GM12878 (cell line): ENCODE measurements at places on chromosomes 2 and 18.

- no peak for DNase-seq
Observed at GRCh38 chr2:45264227-45265225, 255.3 kb upstream of the SIX2 start.

DNA sequence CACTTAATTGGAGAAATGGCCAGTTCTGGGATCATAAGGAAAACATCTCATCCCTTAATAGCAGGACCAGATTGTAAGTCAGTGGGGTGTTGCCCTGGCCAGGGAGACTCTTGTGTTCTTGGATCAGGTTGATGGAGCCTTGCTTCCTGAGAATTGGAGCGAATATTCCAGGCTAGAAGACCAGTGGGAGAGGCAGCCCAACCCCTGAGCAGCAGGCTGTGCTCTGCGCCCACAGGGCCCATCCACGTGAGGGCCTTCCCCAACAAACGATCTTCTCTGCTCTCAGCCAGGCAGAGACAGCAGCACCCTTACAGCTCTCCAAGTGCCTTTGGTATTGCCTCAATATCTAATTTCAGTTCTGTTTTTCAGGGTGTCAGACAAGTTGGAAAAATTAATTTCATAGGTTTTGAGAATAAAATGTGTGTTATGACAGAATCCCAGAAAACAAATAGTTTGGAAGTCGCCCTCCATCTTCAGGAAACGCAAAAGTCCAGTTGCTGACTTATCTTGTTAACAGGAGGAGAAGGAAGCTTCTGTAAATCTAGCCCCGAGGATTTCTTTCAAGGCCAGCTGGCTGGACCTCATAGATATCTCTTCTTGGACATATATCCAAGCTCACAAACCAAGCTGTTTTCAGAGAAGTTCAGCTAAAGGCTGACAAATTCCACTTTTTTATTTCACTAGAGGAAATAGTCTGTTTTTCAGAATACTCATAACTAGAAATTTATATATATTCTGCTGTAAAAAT, 105.5 kb downstream of the COPS8 start:
- no peak for DNase-seq

GRCh38 chr18:12293831-12294230, 14.2 kb upstream of the TUBB6 start:
- no peak for DNase-seq

DNA sequence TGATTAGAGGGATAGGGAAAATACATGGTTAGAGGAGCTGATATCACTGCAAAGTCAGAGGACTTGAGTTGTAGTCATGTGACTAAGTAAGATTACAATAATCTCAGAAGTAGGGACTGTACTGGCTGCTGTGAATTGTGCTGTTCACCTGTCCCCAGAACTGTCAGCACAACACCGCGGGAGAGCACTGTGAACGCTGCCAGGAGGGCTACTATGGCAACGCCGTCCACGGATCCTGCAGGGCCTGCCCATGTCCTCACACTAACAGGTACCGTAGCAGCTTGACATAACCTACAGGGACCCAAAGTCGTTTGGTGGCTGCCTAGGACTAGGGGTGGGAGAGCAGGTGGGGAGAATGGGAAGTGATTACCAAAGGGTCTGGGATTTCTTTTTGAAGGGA, 132.8 kb upstream of the TTC39C start:
- no peak for DNase-seq

GRCh38 chr2:46181789-46182530, 115.2 kb upstream of the EPAS1 start:
- no peak for DNase-seq

GRCh38 chr18:42004653-42005052, 49.6 kb downstream of the PIK3C3 start:
- DNase-seq = no peak

DNA sequence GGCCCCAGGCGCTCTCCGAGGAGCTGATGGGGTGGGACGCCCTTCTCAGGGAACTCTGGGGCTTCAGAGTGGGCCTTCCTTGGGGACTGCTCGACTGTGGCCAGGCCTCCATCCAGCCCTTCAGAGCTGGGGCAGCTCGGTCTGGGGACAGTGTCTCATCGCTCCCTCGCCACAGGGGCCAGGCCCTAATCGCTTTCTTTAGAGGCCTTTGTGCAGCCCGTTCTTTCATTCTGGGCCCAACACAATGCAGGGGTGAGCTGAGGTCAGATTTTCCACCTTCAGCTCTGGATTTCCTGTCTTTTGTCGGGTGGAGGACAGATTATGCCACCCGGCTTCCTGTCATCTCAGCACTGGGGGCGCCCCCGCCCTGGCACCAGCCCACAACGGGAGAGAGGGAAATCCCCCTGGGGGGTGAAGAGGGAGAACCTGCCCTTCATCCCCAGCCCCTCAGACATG, 25.2 kb downstream of the MYCN start:
- DNase-seq = no peak

DNA sequence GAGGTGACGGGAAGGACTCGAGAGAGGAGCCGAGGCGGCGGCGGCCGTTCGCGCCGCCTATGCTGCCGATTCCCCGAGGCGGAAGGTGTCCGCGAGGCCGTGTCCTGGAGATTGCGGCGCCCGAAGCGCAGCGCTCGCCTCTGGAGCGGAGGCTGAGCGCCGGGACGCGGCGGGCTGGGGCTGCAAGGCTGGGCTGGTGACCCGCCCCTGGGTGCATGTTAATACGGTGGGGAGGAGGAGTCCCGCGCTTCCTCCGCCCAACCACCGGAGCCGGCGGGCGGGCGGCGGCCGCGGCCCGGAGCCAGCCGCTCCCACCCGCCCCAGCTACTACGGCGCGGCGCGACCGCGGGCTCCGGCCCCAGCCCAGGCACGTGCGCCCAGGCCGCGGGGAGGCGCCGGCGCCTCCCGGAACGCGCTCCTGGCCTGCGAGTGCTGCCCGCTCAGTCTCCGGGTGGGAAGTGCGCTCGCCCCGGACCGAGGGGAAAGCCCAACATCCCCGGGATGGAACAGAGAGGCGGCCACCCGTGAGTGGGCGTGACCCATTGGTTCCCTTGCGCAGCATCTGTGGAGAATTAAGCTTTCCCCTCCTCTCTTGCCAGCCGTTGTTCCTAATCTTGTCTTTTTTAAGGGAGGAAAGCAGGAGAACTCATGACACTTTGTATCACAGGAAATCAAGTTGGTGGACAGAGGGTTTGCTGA, at the start of gene DLGAP1:
DLGAP1 (minus strand) TSS at position 195 of the 699 bp plus-strand sequence.
- no peak for DNase-seq

- DNase-seq = no peak
Observed at GRCh38 chr2:196594158-196594557, 45.4 kb upstream of the CCDC150 start.

DNA sequence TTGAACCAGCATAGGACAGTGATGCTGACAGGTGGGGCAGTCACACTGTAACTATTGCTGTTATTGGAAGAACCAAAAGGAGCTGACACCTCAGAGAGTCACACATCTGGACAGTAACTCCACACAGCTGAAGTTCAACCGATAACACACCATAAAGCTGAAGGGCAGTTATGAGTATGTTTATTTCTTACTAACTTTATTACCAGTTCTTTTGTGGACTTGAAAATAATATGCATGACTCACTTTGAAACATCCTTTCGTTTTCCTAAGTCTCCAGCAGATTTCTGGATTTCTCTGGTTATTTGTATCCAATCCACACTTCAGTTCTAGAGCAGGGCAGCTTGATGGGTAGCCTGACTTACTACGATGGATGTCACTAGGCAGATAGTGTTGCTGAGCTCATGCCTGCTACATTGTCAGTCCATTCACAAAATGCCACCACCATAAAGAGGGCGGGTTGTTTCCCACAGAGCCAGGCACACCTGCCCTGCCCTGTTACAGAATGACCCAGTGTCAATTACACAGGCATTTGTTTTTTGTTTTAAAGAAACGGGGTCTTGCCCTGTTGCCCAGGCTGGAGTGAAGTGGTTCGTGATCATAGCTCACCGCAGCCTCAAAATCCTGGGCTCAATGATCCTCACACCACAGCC, 8.4 kb upstream of the AGBL5 start:
- no peak for DNase-seq

DNA sequence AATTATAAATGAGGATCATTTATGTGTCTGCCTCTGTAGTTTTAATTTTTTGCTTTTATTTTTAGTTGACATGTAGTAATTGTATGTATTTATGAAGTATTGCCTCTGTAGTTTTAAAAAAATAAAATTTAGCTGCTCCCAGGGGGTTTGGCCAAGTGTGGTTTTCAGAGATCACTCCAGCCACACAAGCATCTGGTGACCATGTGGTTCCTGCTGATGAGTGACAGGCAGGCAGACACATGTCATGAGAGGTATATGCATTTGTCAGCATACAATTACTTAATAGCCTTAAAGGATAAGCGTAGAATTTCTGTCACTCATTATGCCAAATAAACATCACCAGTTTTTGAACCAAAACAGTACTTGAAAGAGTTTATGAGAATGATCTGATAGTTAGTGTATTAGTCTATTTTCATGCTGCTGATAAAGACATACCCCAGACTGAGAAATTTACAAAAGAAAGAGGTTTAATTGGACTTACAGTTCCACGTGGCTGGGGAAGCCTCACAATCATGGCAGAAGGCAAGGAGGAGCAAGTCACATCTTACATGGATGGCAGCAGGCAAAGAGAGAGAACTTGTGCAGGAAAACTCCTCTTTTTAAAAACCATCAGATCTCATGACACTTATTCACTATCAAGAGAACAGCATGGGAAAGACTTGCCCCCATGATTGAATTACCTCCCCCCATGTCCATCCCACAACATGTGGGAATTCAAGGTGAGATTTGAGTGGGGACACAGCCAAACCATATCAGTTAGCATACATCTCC, 29.6 kb downstream of the MREG start:
- DNase-seq = no peak

DNA sequence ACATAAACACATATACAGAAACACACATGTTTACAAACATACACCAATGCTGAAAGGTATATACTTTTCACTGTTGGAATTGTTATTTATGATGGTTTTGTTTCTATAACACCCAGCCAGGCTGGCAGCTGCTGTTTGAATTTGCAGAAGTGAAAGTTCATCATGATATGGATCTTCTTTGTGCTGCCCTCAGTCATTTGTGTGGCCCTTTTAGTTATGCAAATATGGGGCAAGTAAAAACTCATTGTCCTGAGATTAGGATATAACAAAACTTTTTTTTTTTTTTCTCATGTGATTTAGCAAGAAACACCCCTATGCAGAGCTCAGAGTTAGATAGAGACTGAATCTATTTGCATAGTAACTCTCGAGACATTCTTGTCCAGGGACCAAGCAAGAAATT, 714.1 kb downstream of the KCNJ3 start:
- DNase-seq = peak; percentile 41

- DNase-seq = no peak
Observed at GRCh38 chr2:139478165-139478914, 698.1 kb upstream of the NXPH2 start.

DNA sequence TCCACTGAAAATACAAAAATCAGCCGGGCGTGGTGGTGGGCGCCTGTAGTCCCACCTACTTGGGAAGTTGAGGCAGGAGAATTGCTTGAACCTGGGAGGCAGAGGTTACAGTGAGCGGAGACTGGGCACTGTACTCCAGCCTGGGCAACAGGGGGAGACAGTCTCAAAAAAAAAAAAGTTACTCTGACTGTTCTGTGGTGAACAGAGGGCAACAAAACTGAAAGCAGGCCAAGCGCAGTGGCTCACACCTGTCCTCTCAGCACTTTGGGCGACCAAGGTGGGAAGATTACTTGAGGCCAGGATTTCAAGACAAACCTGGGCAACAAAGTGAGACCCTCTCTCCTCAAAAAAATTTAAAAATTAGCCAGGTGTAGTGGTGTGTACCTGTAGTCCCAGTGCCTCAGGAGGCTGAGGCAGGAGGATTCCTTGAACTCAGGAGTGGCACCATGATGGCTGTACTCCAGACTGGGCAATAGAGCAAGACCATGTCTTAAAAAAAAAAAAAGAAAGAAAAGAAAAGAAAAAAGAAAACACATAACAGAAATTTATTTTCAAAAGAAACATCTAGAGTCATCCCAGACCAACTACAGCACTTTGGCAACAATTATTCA, 13.6 kb upstream of the RTN4 start:
- no peak for DNase-seq

DNA sequence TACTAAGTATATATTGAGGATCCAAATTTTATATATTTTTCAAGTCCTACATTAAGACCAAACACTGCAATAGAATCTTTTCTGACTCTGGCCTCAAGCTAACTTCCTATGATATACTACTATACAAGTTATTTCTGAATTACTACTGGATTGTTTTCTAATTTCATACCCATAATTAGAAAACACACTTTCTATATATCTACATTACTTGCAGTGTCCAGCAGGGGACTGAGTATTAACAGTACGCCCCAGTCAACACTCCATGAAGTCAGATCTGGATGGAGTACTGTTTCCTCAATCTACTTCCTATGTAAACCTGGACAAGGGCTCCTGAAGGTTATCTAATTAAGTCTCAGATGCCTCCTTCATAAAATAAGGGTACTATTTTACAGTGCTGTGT, 26.5 kb downstream of the RMP24 start:
- no peak for DNase-seq

DNA sequence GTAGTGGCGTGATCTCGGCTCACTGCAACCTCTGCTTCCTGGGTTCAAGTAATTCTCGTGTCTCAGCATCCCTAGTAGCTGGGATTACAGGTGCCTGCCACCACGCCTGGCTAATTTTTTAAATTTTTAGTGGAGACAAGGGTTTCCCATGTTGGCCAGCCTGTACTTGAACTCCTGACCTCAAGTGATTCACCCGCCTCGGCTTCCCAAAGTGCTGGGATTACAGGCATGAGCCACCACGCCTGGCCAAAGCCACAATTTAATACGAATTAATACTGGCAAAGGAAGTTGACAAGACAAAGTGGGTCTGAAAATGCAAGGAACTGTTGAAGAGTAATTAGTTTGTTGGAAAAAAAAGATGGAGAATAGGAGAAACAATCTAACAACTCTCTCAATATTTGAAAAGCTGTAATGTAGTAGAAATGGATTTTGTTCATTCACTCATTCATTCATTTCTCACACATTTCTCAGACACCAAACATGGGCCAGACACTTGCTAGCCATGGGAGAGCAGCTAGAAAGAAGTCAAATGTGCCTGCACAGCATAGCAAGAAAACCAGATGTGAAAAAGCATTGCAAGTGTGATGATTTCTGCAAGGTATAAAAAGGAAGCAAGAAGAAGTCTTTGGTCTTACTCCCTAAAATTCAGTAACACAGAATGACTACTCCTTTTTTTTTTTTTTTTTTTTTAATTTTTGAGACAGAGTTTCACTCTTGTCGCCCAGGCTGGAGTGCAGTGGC, 39.4 kb upstream of the ATL2 start:
- DNase-seq = no peak

DNA sequence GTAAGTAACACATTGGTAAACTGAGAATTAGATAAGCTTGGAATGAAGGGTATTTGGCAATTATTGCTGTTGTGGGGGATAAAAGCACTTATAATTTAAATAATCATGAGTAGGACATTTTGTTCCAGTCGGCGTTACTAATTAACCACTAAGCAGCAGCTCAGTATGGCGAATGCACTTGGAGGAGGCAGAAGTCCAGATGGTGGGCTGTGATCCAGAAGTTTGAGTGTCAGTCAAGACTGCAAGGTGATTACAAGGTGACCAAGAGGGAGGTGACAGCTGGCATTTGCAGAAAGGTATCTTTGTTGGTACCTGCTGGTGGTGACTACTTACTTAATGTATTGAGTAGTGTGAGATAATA, 643.6 kb upstream of the FAM98A start:
- no peak for DNase-seq
